NCI-H1417 treated with DMSO at 0.1 percent for 48 hours (cell line): ENCODE measurements at places on chromosomes 5 and 9.
A peak's percentile ranks its signal among the peaks of the same experiment; 100 is the strongest.

GRCh38 chr9:35844628-35845270 lies 15.7 kb downstream of the TMEM8B start:
- no peak for DNase-seq

DNA sequence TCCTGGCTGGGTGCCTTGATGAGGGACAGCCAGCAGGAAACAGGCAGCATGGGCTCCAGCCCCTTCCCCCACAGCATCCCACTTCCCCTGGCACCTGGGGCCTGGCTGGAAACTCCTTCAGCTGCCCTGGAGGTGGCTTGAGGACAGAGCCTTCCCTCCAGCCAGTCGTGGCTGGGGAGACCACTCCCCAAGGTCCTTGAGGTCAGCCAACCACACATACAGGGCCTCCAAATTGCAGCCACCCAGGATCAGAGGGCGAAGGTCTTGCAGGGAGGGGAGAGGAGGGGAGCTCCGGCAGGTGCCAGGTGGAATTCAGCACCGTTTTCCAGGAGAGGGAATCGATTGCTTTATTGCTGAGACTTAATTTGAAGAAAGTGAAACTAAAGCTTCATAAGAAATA lies 280.4 kb downstream of the PBX3 start:
- no peak for DNase-seq

DNA sequence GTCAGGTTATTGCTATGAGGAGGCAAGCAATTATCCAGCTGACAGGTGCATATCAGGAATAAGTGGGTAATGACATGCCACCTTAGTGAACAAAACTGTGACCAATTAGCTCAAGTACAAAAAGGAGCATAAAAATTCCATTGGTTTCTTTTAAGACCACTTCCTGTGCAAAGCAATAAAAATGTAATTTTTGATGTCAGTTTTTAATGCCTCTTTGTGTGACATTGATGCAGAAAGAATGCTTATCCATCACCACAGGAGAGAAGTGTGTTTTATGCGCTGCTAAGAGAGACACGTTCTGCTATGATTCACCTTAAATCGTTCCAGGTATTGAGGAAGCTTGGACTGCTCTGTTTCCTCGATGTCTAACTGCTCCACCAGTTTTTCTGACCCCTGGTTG lies 96.7 kb downstream of the MRPS27 start:
- DNase-seq = no peak

DNA sequence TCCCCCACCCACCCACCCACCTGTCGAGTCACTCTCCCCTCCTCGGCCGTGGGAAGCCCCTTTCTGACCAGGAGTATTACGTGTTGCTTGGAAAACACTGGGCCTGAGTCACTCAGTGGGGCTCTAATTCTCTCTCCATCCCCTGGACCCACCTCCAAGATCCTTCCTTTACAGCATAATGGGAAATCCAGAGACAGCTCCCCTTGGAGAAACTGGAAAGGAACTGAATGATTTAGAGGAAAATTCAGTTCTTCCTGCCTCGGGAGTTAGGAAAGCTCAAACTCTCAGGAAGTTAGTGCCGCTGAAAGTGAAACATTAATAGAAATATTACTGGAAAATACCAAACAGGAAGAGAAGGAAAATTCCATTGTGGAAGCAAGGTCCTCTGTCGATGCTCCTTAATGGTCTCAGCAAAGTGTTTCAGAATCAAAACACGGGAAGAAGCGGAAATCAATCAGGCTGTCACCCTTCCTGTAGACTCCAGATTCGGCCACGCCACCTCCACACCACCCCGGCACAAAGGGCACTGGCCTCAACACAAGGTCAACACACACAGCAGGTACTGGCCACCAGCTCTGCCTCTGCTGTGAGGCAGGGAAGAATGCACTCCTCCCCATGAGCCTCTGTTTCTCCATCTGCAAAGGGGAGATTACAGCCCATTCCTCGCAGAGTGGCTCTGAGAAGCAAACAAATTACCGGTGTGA lies 9.6 kb downstream of the SHB start:
- DNase-seq = no peak

GRCh38 chr5:56480705-56481427 lies 247.7 kb upstream of the ANKRD55 start:
- no peak for DNase-seq

- no peak for DNase-seq
Observed at GRCh38 chr5:157574456-157575380, 857 bp downstream of the ADAM19 start.

DNA sequence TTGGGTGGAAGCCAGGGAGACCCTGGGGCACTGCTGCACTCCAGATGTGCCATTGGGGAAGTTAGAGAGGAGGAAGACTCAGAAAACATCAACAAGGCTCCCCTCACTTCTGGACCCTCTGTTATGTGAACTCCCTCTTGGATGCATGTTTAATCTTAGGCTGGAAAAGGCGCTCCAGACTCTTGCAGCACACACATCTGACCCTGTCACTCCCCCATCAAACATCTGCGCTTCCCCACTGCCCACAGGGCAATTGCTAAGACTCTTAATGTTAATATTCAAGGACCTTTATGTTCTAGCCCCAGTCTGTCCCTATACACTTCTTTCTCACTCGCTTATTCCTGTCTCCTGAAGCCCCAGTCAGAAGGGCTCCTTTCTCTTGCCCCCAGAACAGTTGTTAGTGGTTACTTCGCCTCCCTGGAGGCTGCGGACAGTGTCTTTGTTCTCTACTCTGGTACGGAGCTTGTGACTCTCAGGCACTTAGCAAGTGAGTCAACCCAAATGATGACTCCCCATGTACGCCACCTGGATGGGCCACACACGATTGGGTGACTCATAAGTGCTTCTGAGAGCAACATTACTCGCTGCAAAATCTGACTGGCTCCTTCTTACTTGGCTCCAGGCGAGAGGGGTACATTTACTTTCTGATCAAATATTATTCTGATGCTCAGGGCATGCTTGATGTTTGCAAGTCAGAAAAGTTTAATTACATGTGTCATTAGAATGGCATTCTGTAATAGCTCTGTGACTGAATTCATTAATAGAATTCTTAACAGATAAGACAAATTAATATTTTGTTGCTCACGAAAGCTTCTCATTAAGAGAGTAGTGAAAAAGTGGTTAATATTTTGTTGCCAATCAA lies 193.6 kb downstream of the HSPA4 start:
- DNase-seq = no peak

DNA sequence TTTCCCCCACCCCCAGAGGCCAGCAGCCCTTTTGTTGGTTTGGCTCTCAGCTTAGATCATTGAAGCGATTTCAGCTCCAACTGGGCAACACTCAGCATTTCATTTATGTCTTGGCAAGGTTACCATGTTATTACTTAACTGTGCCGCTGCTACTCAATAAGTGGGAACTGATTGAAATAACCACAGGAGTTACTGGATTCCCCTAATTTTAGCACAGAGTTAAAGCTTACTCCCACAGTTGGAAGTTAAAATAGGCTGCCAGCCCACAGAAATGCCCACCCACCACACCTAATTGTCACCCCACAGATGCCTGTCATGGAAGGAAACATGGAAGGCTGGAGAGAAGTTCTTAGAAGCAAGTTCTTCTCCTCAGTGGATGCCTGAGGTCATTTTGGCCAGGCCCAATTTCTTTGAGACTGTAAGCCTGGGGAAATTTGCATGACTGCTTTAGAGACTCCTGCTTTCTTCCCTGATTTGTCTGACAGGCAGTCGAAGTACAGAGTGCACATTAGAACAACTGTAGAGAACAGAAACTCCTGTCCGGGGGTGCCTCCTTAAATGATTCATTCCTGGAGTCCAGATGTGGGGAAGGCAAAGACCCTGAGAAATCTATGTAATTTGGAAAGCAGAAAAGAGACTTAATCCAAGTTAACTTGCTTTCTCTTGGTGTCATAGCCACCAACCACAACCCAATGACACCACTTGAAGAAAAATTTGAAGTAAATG lies 370.0 kb downstream of the ZSWIM6 start:
- DNase-seq = no peak

DNA sequence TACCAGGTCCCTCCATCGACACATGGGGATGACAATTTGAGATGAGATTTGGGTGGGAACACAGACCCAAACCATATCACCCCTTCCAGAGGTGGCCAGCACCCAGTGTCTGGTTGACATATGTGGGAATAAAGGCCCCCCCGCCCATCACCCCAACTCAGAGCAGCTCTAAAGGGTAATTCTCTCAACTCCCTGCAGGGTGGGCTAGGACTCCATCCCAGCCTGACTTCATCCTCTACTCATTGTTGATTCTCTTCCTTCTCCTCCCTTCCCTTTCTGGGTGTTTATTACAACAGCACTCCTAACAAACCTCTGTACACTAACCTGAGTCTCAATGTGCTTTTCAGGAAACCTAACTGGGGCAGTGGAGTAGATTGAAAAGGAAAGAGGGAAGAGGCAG lies 339.9 kb downstream of the ACTL7B start:
- no peak for DNase-seq

- no peak for DNase-seq
Observed at GRCh38 chr5:40781843-40782409, 16.2 kb downstream of the PRKAA1 start.

GRCh38 chr5:16497546-16497945 lies 31.9 kb upstream of the ZNF622 start:
- no peak for DNase-seq

- DNase-seq = no peak
Observed at GRCh38 chr5:91269198-91269597, 113.9 kb downstream of the ARRDC3 start.

DNA sequence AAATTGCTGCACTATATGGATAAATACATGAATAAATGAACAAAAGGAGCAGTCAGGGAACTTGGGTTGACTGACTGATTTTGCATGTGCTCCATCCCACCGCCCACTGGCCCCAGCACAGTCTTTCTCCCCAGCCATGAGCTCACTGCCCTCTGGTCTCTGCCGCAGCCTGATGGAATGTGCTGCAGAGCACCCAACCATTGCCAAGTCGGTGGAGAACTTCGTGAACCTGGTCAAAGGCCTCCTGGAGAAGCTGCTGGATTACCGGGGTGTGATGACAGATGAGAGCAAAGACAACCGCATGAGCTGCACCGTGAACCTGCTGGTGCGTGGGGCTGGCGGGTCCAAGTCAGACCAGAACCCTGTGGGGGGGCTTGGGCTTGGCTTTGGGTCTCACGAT lies 53.9 kb upstream of the INSYN2B start:
- no peak for DNase-seq

DNA sequence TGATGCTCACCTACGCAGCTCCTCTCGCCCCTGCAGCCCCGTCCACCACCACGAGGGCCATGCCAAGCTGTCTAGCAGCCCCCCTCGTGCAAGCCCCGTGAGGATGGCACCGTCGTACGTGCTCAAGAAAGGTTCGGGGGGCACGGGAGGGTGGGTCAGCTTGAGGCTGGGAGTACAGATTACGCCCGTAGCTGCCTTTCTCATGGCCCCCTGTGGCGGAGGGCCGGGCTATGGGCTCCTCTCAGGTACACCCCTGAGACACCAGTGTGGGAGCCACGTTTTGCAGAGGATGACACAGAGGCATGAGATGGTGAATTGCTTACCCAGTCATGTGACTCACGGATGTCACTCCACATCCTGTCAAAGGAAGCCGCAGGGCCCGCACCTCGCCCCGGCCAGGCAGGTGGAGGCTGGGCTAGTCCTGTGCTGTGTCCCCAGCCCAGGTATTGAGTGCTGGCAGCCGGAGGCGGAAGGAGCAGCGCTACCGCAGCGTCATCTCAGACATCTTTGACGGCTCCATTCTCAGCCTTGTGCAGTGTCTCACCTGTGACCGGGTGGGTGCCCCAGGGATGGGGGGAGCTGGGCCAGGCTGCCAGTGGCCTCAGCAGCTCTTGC lies 33.7 kb downstream of the USP20 start:
- DNase-seq = no peak

- DNase-seq = no peak
Observed at GRCh38 chr9:34463098-34463900, 4.7 kb downstream of the DNAI1 start.

DNA sequence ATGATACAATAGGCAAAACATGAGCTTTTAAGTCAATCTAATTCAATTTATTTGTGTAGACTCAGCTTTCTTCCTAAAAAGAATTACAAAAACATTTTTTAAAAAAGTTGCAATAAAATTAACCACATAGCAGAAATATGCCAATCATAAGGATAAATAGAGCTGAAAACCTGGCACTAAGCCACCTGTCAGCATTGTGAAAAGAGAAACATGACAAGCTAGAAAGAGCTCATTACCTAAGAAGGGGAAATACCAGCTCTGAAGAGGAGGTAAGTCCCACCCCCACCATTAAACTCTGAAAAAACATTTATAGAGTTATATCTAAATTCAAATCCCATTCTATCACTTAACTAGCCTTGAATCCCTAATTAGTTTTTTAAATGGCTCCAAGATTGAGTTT lies 372.9 kb downstream of the OSTF1 start:
- DNase-seq = no peak

- peak; percentile 33 for DNase-seq
Observed at GRCh38 chr9:124617477-124618141, 110.4 kb upstream of the NR5A1 start.
